ENCODE measurements at places on chromosomes 5 and 9.

GRCh38 chr5:83048277-83048676 is 28.9 kb downstream of the TMEM167A start:
- DNase-seq = no peak

DNA sequence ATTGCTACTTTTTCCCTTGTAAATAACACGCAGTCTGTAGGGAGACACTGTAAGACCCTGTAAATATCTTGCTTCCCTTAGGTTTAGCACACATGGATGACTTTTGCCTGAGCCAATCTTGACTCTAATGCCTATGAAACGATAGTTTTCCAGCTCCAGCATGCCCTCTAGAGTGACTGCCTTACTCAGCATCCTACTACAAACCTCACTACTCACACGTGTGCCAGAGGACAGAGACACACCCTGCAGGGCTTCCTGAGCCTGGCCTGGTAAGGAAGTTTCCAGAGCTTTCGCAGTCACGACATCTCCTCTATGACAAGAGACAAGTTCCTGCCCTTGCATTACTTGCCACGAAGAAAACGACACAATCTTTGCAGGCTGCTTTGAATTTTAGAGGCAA is 138.1 kb downstream of the ATPSCKMT start:
- DNase-seq = no peak

DNA sequence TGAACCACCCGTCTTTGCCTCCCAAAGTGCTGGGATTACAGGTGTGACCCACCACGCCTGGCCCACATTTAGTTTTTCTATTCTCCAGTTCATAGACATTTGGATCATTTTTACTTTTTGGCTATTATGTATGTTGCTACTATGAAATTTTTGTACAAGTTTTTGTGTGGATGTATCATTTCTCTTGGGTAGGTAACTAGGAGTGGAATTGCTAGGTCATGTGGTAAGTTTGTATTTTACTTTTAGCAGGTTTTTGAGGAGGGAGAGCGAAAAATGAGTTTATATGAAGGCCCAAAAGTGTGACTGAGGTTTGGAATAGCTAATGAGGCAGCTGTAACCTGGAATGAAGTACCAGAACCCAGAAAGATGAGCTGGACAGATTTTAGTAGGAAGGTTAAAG is 35.2 kb downstream of the ARHGAP26 start:
- no peak for DNase-seq

DNA sequence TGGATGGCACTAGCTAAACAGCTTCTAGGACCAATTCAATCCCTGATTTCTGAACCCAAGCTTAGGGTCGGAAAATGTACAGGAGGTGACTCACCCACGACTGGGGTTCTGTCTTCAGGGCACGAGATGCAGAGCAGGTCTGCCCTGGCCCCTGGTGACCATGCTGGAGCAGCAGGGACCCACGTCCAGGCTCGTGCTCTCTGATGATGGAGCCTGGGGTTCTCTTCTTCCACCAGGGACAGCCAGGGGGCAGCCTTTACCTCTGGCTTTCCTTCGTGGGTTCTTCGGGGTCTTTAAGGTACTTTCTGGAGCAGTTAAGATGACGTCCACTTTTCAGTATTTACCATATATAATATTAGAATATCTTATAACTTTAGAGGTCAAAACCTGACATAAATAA is 2.1 kb downstream of the CFAP77 start:
- no peak for DNase-seq

DNA sequence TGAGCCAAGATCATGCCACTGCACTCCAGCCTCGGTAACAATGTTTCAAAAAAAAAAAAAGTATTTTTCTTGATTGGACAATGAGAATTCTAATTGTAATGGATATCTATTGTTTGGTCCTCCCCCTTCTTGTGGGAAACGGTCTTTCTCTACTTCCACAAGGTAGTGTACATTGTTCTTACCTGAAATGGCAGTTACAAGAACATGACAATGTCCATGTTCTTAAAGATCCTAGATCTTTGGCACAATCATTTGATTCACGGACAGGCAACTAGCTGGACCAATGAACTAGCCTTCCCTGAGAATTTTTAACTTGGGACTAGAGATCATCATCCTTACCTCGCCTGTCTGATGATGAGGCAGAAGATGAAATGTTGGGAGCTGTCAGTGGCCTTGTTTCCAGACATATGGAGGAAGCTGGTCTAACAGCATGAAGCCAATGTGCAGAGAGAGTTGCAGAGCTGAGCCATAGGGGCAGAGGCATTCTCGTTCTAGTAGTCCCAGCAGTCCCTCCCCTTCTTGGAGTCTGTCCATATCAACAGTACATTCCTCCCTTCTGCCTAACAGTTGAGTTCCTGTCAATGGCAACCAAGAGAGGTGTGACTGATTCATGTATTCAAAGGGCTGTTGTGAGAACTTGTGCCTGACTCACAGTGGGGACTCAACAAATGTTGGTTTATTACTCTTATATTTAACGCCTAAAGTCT is 2.1 kb upstream of the MARCHF6 start:
- DNase-seq = no peak

GRCh38 chr9:92961627-92962302 is 14.4 kb downstream of the FGD3 start:
- no peak for DNase-seq

- DNase-seq = no peak
Measured at GRCh38 chr5:59813761-59814536, 79.6 kb downstream of the PDE4D start.

- no peak for DNase-seq
Measured at GRCh38 chr5:65938256-65938655, 11.9 kb downstream of the ERBIN start.

DNA sequence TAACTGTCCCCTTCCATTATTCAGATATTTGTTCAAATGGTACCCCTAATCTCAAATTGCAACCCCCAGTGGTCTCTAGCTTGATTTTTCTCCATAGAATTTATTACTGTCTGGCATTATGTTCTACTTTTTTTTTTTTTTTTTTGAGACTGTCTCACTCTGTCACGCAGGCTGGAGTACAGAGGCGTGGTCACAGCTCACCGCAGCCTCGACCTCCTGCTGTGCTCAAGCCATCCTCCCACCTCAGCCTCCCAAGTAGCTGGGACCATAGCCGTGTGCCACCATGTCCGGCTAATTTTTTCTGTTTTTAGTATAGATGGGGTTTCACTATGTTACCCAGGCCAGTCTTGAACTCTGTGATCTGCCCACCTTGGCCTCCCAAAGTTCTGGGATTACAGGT is 2.0 kb upstream of the REEP5 start:
- DNase-seq = no peak

- no peak for DNase-seq
Measured at GRCh38 chr5:114977979-114978573, 191.6 kb downstream of the TRIM36 start.

GRCh38 chr9:128723352-128723865 is 518 bp downstream of the ZDHHC12 start:
- peak; percentile 52 for DNase-seq

DNA sequence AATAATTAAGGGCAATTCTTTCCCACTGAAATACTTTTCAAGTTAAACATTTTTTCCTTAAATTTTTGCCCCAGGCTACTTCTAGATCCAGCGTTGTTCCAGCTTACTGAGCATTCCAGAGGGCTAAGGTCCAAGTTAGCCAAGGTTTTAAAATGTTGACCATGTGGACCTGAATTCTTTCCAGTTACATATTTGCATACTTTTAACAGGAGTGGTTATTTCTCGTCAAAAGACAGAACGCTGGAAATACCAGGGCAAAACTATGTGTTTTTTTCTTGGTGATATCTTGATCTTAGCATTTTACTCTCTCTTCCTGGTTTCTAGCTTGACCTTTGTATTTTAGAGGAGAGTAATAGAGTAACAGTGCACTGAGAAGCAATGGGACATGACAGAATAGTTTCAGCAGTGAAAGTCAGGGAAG is 32.8 kb downstream of the TMC1 start:
- no peak for DNase-seq

- no peak for DNase-seq
Measured at GRCh38 chr5:168479166-168479565, 7.1 kb upstream of the RARS1 start.

DNA sequence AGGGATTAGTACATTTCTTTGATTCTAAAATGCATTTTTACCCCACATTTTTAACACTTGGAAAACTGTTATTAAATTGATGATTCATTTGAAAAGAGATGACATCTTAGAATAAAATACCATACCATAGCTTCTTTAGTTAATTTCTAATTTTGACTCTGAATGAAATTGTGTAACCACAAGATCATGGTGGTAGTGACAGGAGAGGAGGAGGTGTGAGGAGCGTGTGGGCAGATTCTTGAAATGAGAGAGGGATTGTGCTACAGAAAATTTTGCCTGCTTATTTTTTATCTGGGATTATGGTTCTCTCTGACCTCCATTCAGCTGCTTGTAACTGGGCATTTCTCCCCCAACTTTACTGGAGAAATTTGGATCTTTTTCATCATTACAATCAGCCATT is 173.3 kb upstream of the CLINT1 start:
- no peak for DNase-seq

DNA sequence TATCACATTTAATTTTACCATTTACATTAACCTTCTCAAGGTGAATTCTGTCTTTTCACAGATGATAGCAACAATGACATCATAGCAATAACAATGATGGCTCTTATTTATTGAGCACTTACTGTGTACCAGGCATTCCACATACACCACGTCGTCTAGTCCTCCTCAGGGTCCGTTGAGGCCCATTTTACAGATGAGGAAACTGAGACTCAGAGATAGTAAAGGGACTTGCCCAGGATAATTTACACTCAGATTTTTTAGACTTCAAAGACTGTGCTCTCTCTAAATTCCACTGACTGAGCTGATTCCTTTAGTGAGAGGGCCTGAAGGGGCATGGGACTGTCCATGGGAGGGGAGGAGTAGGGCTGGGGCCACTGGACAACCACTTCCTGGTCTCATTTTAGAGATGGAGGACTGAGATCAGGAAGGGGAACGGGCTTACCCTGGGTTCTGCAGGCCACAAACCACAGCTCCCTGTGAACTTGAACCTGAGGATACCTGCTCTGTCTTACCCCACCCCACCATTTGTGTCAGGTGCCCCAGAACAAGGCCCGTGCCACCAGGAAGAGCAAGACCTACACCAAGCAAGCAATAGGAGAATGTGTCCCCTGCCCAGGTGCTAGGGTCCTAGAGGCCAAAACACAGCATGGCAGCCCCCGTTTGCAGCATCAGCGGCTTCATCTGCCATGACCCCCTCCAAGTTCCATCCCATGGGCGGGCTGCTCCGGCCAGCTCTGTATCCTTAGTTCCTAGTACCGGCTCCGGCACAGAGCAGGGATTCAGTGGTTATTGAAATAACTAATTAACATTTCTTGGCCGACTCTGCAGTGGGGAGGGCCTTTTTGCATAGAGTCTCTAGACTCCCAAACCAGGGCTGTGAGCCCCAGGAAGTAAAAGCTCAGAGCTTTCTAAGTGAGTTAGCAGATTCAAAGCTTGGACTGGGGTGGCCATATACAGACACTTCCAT is 96.6 kb downstream of the RGS3 start:
- peak; percentile 6 for DNase-seq

DNA sequence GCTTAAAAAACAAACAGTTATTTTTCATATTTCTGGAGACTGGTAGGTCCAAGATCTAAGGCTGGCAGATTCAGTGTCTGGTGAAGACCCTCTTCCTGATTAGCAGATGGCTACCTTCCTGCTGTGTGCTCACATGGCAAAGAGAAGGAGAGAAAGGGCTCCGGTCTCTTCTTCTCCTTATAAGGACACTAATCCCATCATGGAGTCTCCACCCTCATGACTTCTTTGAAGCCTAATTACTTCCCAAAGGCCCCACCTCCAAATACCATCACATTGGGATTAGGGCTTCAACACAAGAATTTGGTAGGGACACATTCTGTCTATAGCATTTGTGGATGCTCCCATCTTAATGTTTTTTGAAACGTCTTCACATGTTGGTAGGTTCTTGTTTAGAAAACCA is 391.1 kb downstream of the TMEM161B start:
- DNase-seq = no peak

DNA sequence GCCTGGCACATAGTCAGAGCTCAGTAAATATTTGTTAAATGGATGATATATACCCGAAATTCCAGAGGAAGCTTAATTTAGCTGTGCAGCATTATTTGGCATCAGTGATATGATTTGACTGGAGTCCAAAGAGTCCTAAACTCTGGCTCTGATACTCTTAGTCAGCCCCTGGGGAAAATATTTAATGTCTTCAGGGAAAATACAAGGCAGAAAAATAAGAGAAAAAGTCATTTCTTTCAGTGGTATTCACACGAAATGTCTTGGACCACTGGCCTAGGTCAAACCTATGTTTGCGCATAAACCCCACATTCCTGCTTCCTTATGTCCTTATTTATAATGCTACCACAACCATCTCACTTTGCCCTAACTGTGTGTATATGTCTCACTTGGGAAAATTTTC is 23.8 kb downstream of the GLRA1 start:
- DNase-seq = no peak

GRCh38 chr5:163807781-163808180 is 302.4 kb downstream of the MAT2B start:
- DNase-seq = no peak

DNA sequence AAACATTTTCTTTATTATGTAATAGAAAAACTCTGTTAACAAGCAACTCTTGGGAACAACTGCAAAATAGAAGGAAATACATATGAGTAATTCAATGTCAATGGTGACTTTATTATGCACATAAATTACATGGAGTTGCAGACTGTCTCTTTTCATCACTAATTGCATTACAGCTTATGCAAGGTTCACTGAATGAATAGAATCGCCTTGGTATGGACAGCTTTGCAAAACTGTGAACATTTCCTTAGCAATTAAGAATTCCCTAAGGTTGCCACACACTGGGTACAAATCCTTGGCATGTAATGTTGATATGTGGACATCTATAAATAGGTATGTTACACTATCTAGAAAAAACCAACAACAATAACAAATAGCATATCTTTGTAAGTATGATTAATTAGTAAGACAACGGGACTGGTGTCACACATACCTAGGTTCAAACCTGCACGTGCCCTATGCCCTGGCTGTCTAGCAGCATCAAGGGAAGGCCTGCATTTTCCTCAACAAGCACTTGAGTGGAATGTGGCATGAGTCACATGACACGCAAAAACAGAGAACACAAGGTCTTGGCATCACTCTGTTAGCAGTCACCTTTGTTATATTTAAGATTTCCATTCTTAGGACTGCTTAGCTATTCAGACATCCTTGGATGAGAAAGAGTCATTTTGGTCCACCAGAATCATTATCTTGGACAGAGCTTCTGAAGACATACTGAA is 263.9 kb downstream of the CTNND2 start:
- DNase-seq = no peak

- DNase-seq = no peak
Measured at GRCh38 chr9:75112789-75113188, 24.5 kb downstream of the OSTF1 start.

- DNase-seq = no peak
Measured at GRCh38 chr5:123719004-123719403, 207.0 kb downstream of the CSNK1G3 start.

GRCh38 chr9:109274884-109275730 is 45.8 kb downstream of the EPB41L4B start:
- DNase-seq = no peak

- no peak for DNase-seq
Measured at GRCh38 chr5:122723606-122724352, 51.1 kb upstream of the SNX2 start.

- DNase-seq = no peak
Measured at GRCh38 chr5:67331296-67331925, 134.8 kb upstream of the CD180 start.
